T-helper 2 cell (primary cell): ENCODE measurements at places on chromosomes 4 and X.

- DNase-seq, result no peak
Observed at GRCh38 chr4:78661921-78662521, 110.5 kb downstream of the ANXA3 start.

DNA sequence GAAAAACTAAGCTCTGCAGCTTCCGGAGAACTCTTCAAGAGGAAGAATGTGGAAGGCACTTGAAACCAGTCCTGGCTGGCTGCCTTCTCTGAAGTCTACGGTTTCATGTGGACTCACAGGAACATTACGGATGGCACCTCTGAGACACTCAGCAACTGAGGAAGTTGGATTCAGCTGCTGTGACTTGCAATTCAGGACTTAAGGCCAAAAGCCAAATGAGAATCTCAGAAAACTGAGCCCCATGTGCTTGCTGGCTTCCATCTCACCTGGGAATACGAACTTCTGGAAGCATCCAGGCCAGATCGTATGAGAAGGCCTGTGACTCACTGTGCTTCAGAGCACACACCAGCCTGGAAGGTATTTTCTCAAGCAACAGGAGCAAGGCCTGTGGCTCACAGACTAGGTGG is 107.8 kb upstream of the GPC4 start:
- DNase-seq, result no peak

DNA sequence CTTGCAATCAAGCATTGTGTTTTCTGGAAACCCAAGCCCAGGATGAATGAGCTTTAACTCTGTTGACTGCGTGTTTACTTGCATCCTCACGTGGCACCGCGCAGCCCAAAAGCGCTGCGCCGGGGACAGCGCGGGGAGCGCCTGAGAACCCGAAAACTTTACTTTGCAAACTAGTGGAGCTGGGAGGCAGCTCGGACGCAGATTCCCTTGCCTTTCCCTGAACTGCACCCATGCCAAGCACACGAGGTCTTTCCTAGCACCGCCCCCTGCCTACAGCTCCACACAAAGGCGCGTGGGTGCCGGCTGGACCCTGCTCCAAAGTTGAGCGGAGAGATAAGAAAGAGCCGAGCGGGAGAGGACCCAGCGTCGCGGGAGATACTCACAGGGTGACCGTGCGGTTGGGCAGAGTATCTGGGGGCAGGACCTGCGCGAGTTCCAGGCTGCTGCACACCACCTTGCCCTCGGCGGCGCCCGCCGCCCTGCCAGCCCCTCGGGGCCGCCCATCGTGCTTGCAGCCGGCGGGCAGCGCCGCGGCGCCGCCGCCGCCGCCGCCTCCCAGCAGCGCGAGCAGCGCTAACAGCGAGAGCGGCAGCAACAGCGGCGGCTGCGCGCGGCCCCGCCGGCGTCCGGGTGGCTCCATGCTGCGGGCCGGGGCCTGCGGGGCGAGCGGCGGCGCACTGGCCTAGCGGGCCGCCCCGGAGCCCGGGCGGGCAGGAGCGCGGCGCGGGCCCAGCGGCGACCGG is 550 bp downstream of the ADGRA3 start:
- no peak for DNase-seq

DNA sequence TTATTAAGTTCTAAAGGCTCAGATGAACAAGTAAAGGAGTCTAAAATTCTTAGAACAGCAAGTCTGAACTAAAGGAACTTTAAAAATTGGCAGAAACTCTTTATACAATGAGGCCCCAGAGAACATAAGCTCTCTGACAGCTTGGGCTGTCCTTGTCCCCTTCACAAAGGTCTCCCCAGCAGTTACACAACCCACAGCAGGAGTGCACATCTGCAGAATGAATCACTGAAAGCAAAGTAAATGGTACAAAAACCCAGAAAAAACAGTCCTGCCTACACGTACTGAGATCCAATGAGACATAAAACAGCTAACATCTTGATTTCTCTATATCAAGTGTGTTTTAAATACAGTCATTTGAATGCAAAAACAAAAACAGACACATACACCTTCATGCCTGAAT is 18.7 kb downstream of the RBBP7 start:
- no peak for DNase-seq

DNA sequence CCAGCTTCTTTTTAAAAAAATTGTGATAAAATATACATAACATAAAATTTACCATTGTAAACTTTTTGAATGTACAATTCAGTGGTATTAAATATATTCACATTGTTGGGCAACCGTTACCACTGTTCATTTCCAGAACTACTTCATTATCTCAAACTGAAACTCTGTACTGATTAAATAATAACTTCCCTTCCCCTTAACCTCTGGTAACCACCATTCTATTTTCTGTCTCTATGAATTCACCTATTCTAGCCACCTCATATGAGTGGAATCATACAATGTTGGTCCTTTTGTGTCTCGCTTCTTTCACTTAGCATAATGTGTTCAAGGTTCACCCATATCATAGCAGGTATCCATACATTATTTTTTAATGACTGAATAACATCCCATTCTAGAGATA is 8.3 kb downstream of the GPR50 start:
- no peak for DNase-seq

DNA sequence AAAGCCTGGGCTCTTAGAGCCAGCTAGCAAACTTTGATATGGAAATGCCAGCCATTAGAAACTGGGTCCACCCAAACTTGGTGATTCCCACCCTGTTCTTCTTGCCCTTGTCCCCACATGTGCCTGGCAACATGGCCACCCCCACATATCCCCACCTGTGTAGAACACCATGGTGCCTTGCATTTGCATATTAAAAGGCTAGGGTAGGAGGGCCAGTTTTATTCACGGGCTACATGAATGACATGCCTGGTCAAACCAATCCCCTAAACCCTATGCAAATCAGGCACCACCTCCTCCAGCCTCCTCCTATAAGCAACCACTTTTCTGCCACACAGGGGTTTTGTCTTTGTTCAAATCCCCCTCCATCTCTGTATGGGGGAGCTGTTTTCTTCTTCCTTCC is 104.9 kb downstream of the CLNK start:
- DNase-seq, result no peak

DNA sequence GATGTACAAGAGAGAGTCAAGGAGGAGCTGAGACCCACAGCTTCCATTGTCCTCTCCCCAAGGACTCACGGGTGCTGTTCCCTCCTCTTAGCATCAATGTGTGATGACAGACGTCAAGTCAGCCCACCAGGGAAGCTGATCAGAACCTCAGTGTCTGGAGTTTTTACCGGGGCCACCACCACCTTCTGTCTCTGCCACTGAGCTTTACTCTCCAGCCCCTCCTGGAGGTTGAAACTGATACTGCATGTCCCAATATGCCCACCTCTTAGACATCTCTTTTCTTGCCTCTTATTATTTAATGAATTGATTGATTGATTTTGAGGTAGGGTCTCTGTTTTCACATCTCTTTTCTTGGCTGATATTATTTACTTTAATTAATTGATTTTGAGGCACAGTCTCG is 10.3 kb upstream of the AKAP17A start:
- peak; percentile 45 for DNase-seq

GRCh38 chr4:4317496-4318232 is 27.6 kb downstream of the ZBTB49 start:
- no peak for DNase-seq

DNA sequence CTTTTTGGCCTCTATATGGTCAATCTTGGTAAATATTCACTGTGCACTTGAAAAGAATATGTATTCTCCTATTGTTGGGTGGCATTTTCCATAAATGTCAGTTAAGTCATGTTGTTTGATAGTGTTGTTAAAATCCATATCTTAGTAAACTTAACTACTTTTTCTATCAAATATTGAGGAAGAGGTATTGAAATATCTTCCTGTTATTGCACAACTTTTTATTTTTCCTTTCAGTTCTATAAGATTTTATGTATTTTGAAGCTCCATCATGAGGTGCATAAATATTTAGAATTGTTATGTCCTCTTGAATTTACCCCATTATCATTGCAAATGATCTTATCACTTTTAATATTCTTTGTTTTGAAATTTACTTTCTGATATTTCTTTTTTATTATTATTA is 3.4 kb downstream of the GK2 start:
- no peak for DNase-seq

GRCh38 chr4:110344165-110344564 is 131.8 kb upstream of the ENPEP start:
- no peak for DNase-seq

- no peak for DNase-seq
Observed at GRCh38 chr4:186900232-186900900, 176.7 kb upstream of the FAT1 start.

DNA sequence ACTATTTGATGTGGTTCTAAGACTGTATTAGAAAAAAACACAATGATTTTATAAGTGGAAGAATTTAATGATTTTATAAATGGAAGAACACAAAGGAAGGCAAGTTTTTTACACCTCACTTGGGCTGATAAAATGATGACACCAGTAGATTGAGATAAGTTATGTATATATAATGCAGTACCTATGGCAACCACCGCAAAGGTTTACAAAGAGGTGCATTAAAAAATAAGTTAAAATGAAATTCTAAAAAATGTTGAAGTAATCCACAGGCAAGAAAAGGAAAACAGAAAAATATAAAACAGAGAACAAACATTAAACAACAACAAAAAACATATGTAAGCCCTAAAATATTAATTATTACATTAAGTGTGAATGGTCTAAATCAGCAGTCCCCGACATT is 490.9 kb upstream of the AADAT start:
- no peak for DNase-seq

GRCh38 chr4:121950680-121951520 is 960 bp downstream of the TRPC3 start:
- no peak for DNase-seq

GRCh38 chr4:2043396-2044118 is 15.6 kb upstream of the NAT8L start:
- DNase-seq, result no peak
